Lower lobe of right lung (tissue), 2 donors: ENCODE measurements at places on chromosomes 2 and 18. TPM values are rescaled to one million over a fixed set of nuclear protein-coding genes. Genes with fewer than 3 reads are reported as not detected.
A peak's percentile ranks its signal among the peaks of the same experiment; 100 is the strongest.

RIT2 gene
- total RNA-seq = not detected

CRYGC gene
- not detected for total RNA-seq

HOXD10 gene
- not detected for total RNA-seq

CNTNAP5 gene
- not detected for total RNA-seq

GPR35 gene
- total RNA-seq = 4.7 TPM

ANKRD62 gene
- total RNA-seq = 0.27 TPM

IL36A gene
- total RNA-seq = not detected

ANKRD30BL gene
- total RNA-seq = not detected

NAT8 gene
- total RNA-seq = not detected

DNA sequence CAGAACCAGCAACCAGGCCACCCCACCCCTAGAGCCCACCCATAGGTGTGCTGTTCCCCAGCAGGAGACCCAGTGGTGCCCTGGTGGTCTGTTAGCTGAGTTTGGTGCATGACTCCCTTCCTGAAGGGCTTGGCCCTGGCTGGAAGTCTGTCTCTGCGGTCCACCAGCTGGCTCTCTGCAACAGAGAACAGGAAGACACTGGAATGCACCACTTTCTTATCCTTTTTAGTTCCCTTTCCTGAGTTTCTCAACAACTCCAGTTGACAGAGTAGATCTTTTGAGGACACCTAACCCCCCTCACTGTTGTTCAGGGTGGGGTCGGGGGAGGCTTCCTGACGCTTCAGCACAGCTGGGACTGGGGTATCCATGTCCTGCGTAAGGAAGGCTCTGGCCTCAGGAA is 11.9 kb upstream of the RPL37A start:
- no peak for DNase-seq

DNA sequence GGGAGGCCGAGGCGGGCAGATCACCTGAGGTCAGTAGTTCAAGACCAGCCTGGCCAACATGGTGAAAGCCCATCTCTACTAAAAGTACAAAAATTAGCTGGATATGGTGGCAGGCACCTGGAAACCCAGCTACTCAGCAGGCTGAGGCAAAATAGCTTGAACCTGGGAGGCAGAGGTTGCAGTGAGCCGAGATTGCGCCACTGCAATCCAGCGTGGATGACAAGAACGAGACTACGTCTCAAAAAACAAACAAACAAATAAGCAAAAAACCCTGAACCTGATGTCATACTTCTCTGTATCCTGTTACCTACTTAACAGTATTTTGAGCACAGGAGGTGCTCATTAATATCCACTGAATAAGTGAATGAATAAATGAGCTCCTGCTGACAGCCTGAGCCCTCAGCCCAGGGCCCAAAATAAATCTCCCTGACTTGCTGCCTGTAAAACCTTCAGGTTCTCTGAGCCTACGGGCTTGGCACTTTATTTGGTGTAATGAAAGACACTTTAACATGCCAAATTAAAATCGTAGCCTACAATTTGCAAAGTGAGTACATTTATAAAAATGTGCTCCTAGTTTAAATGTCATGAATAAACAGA is 215.1 kb downstream of the ZNF385B start:
- DNase-seq = no peak

DNA sequence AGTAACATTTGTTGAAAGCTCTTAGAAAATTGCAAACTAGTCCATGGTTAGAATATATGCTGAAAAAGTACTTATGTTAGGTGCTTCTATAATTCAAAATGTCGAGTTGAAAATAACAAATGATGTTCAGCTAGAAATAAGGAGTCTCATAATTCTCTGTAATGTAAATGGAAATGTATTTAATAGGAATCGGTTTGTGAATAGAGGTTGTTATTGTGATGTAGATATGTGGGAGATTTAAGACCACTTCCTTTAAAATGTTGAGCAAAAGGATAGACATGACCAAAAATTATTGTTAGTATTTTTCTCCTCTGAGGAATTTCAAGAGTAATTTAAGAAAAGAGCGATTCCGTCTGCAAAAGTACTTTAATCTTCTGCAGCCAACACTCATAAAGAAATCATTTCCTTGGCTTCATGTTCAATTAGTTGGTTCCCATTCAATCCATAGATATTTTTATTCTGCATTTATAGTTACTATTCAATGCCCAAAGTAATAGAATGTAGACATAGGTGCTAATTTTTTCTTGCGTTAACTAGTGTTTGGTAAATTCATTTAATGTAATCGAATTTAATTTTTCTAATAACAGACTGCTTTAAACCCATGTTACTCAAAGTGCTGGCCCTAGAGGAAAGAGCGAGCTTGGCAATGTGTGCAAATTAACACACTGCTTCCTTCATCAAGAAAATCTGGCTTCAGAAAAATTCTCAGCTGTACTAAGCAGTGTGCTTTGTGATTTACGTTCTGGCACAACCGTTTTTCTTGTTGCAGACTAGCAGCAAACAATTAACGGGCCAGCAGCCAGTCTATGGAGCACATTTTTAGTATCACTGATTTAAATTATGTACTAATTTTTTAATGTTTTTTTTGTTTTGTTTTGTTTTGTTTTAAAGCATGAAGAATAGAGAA is 32.2 kb downstream of the FN1 start:
- no peak for DNase-seq

- no peak for DNase-seq
Measured at GRCh38 chr2:46569766-46570165, 90.4 kb downstream of the TMEM247 start.

DNA sequence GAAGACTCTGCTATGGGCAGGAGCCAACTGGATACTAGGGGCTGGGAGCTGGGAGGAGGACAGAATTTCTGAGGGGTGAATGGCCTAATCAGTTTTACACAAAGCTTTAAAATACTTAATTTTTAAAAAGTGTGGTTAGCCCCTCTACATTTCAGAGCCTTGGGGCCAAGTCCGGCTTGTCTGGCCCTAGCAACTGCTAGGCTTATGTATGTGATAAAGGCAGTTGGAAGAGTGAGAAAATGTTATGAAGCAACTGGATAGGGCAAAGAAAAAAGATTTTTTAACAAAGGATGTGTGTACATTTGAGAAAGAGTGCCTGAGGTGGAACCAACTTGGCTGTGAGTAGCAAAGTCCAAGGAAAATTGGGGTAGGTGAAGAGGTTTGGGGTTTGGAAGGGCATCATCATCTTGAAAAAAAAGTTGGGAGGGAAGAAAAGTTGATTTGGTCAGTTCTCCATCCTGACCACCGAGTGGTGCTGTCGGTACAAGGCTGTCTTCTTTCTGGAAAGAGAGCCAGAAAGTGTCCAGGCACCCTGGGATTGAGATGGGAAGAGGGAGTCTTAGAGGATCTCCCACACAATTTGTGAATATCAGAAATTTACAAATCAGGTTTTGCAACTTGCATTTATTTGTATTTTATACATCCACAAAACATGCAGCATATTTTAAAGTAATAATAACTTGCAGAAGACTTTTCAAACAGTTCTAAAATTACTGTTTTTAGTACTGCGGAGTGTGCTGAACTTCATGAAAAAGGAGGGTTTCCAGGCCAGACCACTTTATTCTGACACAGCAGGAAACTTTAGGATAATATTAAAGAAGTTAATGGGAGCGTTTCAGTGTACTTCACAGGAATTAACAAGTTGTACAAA is 10.5 kb upstream of the CDK15 start:
- no peak for DNase-seq

GRCh38 chr2:128986026-128986715 is 667.5 kb upstream of the HS6ST1 start:
- DNase-seq = no peak

GRCh38 chr18:25349131-25349925 is 2.6 kb downstream of the ZNF521 start:
- peak; percentile 45 for DNase-seq

DNA sequence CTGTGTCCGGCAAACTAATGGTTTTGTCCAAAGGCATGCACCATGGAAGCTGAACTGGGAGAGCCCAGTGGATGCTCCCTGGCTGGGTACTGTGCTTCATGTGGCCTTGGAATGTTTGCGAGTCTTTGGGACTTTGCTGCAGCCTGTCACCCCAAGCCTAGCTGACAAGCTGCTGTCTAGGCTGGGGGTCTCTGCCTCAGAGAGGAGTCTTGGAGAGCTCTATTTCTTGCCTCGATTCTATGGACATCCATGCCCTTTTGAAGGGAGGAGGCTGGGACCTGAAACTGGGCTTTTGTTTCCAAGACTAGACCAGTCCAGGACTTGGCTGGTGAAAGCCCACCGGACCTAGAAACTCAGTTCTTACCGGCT is 1.7 kb downstream of the MARS2 start:
- DNase-seq = no peak

DNA sequence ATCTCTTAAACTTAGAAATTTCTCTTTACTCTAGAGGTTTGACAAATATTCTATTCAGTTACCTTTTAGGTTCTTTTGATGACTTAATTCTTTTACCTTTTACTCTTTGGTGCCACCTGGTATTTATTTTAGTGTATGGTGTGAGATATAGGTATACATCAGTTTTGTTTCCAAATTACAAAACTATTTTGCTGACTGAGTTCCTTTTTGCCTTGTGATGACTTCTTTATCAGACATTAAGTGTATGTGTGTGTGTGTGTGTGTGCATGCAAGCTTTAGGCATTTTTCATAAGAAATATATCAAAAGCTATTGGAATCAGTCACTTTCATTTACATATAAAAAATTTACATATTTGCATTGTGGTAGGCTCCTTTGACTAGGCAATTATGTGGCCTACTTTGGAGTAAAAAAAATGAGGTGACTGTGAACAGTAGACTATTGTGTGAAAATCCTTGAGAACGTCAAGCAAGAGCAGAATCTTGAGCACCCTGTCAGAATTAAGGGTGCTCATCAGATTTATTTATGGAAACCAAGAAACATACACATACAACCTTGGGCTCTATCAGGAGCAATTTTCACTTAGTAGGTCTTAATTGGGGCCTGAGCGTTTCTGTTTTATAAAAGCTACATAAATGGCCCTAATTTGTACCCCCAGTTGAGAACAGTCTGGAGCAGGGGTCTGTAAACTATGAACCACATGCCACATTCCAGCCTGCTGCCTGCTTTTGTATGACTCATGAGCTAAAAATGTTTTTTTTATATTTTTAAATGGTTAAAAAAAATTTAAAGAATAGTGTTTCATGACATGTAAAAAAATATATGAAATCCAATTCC is 415.9 kb downstream of the SLC4A3 start:
- DNase-seq = no peak

DNA sequence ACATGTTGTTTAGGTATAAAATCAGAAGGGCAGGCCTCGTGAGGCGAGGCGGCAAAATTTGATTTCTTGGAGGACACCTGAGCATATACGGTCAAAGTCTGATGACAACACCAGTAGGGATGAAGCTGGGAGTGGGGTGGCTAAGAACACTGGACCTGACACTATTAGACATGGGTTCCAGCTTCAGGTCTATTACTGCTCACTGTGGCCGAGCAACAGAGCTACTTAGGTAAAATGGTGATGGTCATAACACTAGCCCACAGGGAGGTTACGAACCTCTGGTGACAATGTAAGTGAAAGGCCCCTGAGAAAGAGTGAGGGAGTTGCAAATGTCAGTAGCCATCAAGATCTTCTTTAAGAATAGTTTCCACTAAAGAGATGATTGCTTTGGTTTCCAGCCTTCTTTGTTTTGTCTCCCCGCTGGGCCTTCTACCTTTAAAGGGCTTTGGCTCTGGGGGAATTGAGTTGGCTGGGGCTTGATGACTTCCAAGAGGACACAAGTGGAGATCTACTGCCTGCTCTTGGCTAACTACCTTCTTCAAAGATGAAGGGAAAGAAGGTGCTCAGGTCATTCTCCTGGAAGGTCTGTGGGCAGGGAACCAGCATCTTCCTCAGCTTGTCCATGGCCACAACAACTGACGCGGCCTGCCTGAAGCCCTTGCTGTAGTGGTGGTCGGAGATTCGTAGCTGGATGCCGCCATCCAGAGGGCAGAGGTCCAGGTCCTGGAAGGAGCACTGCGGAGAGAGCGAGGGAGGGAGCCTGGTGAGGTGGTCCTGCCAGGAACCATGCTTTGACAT is 3.5 kb downstream of the IL1B start:
- DNase-seq = no peak

GRCh38 chr2:17864676-17865075 is 13.8 kb upstream of the KCNS3 start:
- no peak for DNase-seq

GRCh38 chr18:45687621-45688020 is 36.4 kb upstream of the SLC14A1 start:
- no peak for DNase-seq

- DNase-seq = no peak
Measured at GRCh38 chr2:28415010-28415409, 22.4 kb downstream of the FOSL2 start.

- DNase-seq = no peak
Measured at GRCh38 chr2:61967262-61967661, 61.8 kb downstream of the COMMD1 start.

- no peak for DNase-seq
Measured at GRCh38 chr2:156443089-156443488, 6.9 kb downstream of the GPD2 start.
